GM23338 (cell line): ENCODE measurements at places on chromosomes 11 and 22.

DNA sequence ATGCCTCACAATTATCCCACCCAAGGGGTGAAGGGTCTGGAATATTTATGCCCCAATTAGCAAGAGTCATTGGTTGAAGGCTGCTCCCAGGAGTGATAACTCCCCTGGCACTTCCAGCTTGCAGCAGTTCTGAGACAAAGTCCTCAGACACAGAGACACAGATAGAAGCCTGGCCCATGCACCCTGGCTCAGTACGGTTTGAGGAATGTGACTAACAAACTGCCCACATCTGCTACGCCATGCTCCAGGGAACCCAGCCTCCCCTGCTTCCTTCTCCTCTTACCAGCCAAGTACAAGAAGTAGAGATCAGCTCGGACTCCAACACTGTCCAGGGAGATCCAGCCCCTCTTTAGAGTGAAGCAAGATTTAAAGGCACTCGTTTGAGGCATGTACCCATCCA is 48.5 kb upstream of the BMAL1 start:
- DNase-seq = no peak

GRCh38 chr11:11320825-11321224 is 32.2 kb downstream of the CSNK2A3 start:
- DNase-seq = no peak

DNA sequence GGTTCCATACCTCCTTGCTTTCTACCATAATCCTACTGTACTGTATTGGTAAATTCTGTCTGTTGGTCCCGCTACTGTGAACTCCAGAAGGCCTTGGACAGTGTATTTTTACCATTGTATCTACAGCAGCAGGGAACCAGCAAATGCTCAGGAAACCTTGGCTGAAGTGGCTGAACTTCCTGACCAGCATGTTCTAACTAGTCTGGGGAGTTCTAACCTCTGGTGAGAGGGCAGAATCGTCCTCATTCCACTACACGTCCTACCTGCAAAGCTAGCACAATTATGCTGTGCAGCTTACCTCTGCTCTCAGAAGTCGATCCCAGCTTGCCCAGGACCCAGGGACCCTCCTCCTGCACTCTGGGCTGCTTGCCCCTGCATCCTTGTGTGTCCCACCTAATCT is 283.1 kb downstream of the TENM4 start:
- no peak for DNase-seq

GRCh38 chr11:76927160-76927559 is 66.4 kb downstream of the ACER3 start:
- no peak for DNase-seq

GRCh38 chr11:103889679-103890078 is 146.8 kb upstream of the DDI1 start:
- no peak for DNase-seq

- DNase-seq = no peak
These were observed 8.1 kb downstream of the INPP5J start for GRCh38 chr22:31130873-31131272.

DNA sequence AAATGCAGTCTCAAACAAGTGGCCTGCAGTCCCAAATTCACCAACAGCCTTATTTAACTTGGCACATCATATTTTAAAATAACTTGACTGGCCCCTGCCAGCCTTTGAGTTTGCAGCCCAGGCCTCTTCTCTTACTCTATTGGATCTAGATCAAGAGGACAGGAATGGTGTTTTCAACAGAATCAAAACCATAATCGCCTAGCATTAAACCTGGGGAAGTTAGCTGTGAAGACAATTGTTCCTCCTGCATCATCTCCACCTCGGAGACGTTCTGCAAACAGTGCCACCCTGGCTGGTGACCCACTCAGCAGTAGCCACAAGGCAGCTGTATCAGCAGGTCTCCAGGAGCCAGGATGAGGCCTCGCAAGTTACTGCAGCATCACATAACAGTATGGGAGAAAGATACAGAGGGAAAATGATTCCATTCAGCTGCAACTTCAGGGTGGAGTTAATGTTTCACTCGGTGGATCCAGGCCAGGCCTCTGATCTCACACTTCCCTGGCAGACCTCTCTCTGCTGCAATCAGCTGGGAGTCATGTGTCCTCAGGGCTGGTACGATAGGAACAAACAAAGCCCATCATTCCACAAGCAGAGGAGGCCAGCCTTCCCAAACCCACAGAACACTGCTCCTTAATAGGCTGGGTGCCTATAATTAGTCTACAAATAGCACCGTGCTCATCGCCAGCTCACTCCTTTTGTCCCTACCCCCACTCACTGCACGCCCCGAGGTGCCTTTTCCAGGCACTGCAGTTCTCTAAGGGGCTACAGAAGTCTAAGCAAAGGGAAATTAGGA is 18.6 kb upstream of the SCN2B start:
- DNase-seq = no peak

- DNase-seq = no peak
These were observed 22.0 kb downstream of the MFNG start for GRCh38 chr22:37464181-37464580.

- no peak for DNase-seq
These were observed 21.7 kb upstream of the PRDM10 start for GRCh38 chr11:130024361-130024760.
